ACHN (cell line): ENCODE measurements at places on chromosomes 1 and 21.

DNA sequence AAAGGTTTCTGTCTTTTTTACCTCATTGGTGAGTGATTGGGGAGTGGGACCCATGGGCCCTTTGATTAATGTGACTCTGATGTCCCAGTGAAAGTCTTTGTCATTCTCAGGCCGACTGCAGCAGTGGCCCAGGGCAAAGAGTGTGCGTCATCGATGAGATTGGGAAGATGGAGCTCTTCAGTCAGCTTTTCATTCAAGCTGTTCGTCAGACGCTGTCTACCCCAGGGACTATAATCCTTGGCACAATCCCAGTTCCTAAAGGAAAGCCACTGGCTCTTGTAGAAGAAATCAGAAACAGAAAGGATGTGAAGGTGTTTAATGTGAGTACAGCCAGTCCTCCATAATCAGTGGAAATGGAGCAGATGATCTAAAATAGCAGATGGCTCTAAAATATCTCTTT is 19.4 kb downstream of the NTPCR start:
- DNase-seq: no peak

DNA sequence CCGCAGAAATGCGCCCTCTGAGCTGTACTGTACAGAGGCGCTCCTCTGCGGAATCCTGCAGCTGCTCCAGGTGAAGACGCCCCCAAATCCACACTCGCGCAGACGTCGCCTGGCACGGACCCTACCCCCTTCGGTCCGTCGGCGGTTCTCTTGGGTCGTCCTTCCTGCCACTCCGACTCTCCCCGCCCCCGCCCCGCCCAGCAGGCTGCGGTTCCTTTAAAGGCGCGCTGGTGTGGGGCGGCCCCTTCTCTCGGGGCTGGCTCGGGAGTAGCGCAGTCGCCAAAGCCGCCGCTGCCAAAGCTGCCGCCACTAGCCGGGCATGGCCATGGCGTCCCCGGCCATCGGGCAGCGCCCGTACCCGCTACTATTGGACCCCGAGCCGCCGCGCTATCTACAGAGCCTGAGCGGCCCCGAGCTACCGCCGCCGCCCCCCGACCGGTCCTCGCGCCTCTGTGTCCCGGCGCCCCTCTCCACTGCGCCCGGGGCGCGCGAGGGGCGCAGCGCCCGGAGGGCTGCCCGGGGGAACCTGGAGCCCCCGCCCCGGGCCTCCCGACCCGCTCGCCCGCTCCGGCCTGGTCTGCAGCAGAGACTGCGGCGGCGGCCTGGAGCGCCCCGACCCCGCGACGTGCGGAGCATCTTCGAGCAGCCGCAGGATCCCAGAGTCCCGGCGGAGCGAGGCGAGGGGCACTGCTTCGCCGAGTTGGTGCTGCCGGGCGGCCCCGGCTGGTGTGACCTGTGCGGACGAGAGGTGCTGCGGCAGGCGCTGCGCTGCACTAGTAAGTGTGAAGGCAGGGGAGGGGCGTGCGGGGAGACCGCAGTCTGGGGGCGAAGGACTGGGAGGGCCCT is at the start of gene RASSF5:
RASSF5 (plus strand) TSS at position 248 of the 846 bp plus-strand sequence; CDS start at position 320, 72 bp downstream.
- peak; percentile 55 for DNase-seq

- DNase-seq: no peak
Observed at GRCh38 chr1:109994654-109995053, 10.1 kb downstream of the AHCYL1 start.

- no peak for DNase-seq
Observed at GRCh38 chr1:181541947-181542346, 58.6 kb downstream of the CACNA1E start.
